Large intestine (tissue), 12 donors: ENCODE measurements at places on chromosomes 3 and 15. TPM values are rescaled to one million over a fixed set of nuclear protein-coding genes. Genes with fewer than 3 reads are reported as not detected.

ALS2CL gene
- polyA plus RNA-seq, result 30.8 TPM

GOLGA8K gene
- polyA plus RNA-seq, result 1.6 TPM

GPD1L gene
- 17.5 TPM for polyA plus RNA-seq

KCNMB3 gene
- 5.0 TPM for polyA plus RNA-seq
